ENCODE measurements at places on chromosomes 5 and 9.

DNA sequence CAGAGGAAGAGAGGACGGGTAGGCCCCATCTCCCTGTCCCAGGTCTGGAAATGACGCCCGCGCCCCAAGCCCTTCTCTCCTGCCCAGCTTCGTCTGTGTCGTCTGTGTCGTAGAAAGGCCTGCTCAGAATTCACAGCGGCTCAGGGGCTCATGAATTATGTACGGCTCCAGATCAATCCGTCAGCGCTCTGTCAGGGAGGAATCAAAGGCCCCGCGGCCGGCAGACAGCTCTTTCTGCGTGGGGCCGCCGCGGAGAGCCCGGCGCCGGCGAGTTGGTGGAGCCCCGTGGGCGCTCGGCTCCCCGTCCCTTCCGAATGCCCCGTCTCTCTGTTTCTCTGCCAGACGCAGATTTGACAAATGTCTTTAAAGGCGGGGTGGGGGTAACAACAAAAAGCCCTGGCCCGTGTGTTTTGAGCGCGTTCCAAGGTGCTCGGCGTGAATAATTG, 83.8 kb upstream of the RAPGEF1 start:
- DNase-seq, result no peak

DNA sequence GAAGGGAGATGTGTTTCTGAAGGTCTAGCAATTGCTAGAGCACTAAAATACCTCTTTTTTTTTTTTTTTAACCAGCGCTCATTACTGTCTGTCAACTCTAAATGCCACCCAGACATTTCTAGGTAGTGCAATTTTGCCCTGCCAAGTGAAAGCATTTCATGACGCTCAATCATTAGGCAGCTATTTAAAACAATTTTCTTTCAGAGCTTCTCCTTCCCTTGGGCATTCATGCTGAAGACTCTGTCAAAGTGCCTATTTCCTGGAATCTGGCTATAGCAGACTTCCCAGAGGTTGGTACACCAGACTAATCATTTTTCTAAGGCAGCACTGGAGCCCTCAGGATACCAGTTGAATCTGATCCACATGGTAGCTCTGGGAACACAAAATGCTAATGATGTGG, 97.0 kb upstream of the ANKRD55 start:
- DNase-seq, result no peak

DNA sequence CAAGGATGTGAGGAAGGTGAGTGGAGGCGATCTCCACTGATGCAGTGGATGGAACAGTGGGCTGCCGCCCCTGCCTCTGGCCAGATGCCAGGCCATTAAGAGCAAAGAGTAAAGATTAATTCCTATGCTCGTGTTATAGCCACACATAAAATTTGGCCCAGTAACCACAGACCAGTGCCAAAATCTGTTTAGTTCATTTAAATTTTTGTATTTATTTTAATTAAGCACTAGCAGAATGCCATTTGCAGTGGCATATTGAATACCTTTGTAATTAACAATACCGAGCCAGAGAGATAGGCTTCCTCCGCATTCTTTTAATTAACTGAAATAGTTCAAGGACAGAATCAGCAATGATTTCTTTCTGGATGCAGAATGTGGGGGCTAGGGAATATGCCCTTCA, 179.8 kb downstream of the MED10 start:
- no peak for DNase-seq

DNA sequence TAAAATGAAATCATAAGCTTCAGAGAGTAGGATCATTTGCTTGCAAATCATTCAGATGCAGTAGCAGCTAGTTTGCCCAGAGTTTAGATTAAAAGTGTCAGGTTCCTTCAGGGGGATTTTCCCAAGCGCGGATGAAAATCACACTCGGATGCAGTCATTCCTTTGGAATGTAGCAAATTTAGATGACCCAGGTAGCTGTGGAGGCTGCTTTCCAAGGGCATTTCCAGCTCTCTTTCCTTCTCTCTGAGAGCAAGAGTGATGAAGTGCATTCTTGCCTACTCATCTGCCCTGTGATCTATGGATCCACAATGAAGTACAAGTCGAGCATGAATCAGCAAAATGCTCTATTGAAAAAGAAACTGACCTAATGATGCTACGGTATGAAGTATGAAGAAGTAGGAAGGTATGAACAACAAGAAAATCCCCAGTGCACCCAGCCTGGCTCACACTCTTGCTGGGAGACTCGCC, 200.2 kb downstream of the PLK2 start:
- DNase-seq, result no peak

DNA sequence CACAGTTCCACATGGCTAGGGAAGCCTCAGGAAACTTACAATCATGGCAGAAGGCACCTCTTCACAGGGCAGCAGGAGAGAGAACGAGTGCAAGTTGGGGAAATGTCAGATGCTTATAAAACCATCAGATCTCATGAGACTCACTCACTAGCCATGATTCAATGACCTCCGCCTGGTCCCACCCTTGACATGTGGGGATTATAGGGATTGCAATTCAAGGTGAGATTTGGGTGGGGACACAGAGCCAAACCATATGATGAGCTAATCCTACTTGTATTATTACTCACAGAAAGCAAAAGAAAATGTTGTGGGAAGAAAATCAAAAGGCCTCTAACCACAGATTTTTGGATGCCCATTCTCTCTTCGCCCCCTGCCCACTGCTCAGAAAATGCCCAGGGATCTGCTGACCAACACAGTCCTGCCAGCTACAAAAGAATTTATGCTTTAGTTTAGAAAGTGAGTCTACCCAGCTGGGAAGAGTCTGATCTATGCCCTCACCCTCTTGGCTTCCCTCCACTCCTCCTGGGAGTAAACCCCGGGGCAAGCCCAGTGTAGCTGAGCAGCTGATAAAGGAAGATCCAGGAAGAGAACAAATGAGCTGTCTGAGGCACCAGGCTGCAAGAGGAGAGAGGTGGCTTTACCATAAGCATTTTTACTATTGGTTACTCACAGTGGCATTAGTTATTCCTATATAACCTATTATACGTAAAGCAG, 53.1 kb downstream of the RNF130 start:
- DNase-seq, result no peak

GRCh38 chr5:186091-187041, 4.9 kb upstream of the LRRC14B start:
- DNase-seq, result no peak

DNA sequence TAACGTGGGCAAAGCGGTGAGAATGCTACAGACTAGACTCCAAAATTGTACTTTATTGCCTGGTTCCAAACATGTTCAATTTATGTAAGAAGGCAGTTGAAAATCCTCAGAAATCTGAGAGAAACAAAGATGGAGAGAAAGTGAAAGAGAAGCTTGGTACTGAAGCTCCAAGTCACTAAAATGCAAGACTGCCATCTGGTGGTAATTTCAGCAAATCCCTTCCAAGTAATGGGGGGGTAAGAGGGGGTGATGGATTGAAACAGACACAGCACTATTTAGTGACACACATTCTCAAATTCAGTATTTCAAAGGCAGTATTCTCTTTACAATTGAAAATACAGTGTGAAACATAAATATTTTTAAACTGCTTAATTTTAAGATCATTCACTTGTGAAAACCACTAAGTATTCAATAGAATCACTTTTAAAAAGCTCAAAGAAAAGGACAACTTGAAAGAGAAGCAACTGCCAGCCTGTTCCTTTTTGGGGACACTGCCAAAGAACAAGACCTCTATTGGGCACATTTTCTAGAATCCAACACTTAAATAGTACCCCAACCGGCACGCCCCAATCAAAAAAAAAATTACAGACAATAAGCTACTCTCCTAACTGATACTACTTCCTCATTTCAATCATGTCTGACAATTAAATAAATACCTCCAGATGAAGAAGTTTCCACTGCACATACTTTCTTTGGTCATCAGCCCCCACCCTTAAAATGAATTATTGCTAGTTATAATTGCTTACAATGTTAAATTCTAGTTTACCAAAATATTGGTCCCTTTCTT, 131.5 kb downstream of the AGTPBP1 start:
- peak; percentile 70 for DNase-seq

- no peak for DNase-seq
These were observed 20.5 kb downstream of the ERAP2 start for GRCh38 chr5:96896806-96897205.

DNA sequence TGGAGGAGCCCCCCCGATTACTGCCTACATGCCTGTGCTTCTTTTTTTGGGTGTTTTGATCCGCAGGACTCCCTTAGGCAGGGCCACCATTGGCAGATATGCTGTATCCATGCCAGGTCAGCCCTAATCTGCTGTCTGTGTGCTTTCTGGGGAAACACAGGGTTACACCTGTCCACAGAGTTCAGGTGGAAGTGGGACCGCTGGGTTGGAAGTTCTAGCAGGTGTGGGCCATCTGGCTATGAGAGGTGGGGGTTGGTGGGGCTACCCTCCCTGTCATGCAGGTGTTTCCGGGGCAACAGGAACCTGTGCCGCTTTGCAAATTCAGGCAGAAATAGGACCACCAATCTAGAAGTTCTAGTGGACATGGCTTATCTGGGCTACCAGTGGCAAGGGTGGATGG, 17.0 kb downstream of the IFNE start:
- no peak for DNase-seq

DNA sequence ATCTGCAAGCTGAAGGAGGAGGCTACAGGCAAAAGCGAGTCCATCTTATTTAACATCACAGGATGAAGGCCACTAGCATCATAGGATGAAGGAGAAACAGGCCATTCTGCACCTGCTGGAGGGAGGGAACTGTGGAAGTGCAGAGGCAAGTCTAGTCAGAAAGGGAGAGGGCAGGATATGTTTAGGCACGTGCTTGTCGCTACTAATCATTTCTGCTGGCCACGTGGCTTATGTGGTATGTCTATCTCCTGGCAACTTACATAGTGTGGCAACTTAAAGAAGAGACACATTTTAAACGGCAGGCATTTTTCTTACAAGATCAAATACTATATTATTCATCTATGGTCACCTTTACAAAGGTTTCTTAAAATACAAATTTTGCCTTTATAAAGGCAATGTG, 74.0 kb downstream of the GNAQ start:
- no peak for DNase-seq

DNA sequence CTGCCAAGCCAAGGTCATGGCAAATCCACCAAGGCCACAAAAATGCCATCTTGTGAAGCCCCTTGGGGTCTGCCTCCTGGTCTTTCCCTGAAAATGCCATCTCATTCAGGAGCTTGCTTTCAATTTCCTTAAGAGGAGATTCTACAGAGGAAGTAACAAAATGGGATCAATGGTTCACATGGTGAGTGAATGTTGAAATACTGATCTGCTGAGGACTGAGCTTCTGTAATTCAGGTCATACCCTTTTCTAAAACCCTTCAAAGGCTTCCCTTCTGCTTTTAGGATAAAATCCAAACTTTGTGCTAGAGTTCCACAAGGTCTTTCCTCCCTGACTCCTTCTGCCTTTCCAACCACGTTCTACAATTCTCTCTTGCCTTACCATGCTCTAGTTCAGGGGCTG, 24.7 kb upstream of the NR3C1 start:
- DNase-seq, result no peak

- no peak for DNase-seq
These were observed 147.5 kb downstream of the MPDZ start for GRCh38 chr9:13131991-13132390.

GRCh38 chr9:88011005-88011766, 36.9 kb upstream of the CDK20 start:
- no peak for DNase-seq

DNA sequence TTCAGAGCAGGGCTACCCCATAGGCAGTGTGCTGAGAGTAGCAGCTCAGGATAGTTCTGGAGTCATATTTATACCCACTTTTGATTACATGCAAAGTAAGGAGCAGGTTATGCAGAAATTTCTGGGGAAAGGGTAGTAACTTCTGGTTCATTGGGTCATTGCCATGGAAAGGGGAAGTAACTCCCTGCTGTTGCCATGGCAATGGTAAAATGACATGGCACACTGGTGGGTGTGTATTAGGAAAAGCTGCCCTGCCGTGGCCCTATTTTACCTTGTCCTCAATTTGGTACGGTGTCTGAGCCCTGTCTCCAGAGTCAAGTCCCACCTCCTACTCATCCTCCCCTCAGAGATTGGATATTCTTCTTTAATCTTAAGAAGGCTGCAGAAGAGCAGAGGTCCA, 526.7 kb upstream of the TYRP1 start:
- DNase-seq, result no peak

DNA sequence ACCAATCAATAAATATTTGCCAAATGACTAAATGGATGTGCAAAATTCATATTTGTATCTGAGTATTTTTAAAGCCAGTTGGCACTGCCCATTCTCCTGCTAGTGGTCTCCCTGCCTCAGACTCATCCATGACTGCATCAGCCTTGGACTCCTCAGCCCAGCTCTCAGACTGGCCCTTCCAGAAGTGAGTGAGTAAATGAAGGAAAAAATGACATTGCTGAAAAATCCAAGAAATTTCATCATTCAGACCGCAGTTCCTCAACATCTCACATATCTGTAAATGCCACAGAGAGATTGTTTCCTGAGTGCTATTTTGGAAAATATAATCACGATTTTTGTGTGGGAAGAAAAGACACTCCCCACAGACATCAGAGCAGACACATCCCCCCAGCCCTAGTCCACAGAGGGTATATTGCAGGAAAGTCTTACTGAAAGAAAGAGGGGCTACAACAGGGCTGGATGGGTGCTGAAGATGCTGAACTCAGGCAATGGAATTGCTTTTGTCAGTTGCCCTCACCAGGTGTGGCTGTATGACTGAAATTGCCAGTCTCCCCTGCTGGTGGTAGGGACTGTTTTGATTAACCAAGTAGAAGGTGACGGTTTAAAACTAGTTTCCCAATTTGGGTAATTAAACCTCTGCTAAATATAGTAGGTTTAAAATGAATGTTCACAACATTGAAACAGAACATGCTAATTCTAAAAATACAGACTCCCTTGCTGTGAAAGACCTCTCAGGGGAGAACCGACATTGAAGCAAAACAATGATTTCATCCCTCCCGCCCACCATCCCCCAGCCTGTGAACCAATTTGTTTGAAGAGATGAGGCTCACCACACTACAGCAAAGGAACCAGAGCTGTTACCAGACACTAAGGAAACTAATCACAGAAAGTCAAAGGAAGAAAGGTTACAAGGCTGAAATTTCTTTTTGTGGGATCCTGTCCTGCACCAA, 158.8 kb downstream of the DEPDC1B start:
- no peak for DNase-seq

DNA sequence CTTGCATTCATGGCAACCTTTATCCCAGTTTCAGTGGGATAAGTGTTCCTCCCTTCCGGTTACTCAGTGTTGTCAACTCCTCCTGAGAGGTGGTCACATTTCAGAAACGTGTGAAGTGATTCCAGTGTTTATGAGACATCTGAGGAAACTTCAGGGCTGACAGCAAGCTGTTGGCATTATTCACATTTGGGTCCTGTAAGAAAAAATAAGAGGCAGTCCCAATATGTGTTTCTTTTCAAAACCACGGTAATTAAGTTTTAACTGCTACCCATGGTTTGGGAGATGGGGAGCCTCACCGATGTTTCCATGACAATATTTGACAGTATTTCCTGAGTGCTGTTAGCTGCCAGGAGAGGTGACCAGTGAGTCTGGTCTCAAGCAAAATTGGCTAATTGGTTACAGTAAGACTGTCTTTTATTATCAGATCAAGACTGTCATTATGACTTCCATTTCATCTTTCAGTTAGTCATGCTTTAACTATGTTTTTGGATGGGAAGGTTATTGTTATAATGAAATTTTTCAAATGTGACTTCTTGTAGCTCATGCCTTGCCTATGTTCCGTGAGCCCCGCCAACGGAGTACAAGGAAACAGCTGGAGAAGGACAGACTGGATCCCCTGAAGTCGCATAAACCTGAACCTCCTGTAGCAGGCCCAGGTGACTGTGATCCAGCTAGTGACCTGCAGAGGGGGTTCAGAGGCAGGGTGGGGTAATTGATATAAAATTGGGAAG, 115.3 kb downstream of the GDNF start:
- DNase-seq, result no peak
